ENCODE measurements at places on chromosomes 1 and 21.

DNA sequence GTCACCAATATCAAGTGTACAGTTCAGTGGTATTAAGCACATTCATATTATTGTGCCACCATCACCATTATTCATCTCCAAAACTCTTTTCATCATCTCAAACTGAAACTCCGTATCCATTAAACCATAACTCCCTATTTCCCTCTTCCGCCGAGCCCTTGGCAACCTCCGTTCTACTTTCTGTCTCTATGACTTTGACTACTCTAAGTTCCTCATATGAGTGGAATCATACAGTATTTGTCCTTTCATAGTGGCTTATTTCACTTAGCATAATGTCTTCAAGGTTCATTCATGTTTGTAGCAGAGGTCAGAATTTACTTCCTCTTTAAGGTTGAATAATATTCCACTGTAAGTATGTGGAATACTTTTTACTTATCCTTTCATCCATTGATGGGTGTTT lies 21.7 kb downstream of the SELP start:
- no peak for DNase-seq

DNA sequence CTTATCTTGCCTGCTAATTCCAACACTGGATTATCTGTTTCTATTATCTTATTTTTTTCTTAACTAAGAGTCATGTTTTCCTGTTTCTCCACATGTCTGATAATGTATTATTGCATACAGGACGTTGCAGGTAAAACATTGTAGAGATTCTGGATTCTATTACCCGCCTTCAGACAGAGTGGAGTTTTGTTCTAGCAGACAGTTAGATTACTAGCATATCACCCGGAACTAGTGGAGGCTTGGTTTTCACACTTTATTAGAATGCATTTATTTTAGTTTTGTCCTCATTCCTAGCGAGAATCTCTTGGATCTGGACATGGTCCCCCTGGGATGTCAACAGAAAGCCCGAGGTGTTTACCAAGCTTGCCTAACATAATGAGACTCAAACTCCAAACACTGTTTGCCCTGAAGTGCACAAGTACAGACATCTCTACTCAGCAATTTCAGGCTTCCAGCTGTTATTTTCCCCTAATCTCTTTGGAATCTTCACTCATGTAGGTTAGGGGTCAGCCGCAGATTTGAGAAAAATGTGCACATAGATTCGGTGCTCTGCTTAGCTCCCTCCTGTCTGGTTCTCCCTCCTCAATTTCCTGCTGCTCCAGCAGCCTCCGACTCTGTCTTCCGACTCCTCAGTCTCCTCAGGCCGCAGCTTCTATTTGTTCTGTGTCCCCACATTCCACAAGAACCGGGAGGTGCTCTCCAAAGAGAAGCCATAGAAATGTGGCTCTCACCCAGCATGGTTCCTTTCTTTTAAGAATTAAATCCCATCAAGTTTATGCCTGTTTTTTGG lies 36.8 kb upstream of the PTPRF start:
- DNase-seq: no peak

GRCh38 chr1:86110451-86111129 lies 46.0 kb downstream of the COL24A1 start:
- DNase-seq: no peak

DNA sequence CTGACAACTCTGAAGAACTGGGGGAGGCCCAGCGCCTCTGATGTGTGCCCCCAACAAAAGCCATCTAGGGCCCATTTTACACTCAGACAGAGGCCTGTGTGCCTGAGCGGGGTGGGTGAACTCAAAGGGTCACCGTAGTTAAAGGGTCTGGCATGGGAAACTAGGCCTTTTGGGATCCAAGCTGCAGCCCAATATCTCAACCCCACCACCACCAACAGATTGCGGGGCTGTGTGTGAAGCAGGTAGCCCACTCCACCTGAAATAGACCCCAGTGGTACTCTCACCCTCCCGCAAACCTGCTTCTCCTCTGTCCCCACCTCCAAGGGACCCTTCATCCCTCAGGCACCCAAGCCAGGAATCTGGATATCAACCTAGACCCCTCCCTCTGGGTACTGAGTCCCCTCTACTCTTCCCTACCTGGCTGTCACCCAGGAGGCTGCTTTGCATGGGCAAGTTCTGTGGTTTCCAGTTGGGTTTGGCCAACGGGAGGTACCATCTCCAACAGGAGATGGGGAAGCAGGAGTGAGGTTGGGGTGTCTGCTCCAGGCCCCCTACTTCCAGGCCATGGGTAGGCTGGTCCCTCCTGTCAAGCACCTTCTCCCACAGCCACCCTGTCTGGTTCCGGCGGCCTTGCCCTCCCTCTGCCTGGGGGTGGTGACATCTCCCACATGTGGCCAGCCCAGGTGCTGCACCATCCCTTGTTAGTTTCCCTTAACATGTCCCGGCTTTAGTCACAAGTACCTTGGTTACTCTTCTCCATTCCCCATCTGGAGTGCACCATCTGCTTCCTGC lies 35.2 kb upstream of the LRP8 start:
- DNase-seq: peak; percentile 36

GRCh38 chr1:151492120-151492519 lies 19.1 kb upstream of the CGN start:
- DNase-seq: no peak

DNA sequence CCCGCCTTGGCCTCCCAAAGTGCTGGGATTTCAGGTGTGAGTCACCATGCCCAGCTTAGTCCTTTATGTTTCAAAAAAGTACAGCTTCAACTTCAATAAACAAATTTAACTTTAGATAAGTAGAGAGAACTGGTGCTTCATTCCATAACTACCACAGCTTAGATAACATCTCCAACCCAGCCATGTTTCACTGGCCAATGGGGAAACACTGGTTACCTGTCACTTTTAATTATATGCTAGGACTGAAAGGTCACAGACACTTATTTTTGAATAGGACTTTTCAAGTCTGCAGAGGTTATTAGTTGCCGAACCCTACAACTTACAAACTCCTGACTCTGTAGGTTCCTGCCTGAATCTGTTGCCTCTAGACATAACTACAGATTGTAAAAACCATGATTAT lies 56.5 kb upstream of the ST6GALNAC3 start:
- DNase-seq: no peak

DNA sequence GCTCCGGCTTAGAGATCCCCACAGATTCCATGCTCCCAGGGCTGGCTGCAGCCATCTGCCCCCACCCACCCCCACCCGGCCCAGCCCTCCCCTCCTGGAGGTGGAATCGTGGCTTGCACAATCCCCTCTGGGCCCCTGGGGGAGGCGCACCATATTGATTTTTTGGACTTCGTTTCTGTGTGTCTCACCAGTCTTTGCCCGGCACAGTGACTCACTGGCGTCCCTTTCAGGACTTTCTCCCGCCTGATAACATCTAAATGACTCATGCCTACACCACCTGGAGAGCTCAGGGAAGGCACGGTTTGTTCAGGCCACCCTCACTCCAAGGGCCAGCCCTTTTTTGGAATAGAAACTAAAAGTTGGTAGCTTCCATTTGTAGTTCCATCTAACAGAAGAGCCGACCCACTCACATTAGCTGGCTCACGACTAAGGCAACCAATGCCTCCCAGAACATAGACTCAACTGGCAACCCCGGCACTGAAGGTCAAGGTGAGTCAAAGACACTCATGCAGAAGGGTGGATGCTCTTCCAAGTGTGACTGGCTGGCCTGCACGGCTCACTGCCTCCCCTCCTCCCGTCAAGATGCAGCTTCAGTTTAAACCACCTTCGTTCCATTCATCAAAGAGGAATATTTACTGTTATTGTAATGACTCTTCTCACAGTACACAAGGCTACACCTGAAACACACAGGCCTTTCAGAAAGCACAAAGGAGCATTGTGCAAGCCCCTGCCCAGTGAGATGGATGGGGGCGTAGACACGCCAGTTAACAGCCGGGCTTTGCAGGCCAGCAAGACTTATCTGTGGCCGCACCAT lies 18.1 kb upstream of the ETS2 start:
- DNase-seq: no peak

GRCh38 chr1:101264697-101265096 lies 27.9 kb downstream of the S1PR1 start:
- DNase-seq: peak; percentile 47

DNA sequence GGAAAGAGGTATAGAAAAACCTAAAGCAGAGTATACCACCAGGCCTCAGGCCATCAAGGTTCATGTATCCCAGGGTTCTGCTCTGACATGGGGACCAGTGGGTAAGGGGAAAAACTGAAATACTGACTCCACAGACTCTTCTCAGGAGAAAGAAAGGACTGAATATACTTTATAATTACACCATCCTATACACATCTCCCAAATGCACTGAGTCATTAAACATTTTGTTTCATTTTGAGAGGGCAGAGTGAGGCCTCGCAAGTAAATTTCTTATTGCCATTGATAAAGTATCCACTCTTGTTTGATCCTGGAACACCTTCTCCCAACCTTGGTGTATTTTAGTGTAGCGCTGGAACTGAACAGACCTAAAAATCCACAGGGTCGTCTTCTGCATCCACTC lies 247.9 kb downstream of the SLC45A1 start:
- DNase-seq: no peak

DNA sequence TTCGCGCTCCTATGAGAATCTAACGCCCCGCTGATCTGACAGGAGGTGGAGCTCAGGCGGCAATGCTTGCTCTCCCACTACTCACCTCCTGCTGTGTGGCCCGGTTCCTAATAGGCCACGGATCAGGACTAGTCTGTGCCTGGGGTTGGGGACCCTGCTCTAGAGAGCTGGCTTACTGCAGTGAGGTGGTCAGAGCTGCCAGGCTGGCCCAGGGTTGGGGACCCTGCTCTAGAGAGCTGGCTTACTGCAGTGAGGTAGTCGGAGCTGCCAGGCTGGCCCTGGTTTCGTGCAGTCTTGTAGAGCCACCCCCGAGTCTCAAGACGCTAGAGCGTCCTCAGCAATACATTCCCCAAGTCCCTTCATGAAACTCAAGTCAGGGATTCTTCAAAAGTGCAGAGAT lies 27.5 kb downstream of the SLC37A1 start:
- DNase-seq: no peak

DNA sequence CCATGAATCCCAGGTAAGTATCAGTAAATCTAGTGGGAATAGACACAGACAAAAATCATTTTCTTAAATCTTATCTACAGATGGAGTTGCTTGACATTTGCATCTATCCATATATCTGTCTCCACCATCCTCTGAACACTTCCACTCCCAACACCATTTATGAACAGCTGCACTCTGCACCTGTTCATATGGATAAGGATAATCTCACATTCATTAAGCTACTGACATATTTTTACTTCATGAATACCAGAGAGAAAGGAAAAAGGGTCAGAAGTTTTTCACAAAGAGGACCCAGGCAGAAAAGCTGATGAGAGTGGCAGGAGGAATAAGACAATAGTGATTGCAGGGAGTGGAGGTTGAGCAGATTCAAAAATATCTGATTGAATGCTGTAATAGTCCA lies 222.6 kb downstream of the DNAH14 start:
- no peak for DNase-seq

DNA sequence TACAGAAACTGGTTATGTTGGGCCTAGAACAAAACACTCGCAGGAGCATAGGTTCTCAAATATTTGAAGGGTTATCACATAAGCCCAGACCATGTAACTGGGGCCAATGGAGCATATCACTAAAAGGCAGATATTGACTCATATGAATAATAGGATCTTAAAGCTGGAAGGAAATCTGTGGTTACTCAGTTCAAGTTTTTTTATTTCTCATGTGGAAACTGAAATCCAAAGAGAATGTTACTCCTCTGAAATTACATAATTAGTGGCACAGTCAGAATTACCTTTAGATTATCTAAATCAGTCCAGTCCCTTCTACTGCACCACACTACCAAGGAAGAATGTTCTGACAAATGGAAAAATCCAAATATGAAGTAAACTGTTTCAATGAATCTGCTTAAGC lies 12.0 kb downstream of the SLAMF8 start:
- no peak for DNase-seq

DNA sequence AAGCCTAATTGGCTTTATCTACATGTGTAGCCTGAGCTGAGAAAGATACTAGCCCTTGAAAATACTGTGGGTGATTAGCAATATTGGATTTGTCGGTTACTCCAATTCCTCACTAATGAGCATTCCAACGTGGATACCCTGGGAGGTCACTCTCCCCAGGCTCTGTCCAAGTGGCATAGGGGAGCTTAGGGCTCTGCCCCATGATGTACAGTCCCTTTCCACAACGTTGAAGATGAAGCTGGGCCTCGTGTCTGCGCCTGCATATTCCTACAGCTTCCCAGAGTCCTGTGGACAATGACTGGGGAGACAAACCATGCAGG lies 2.6 kb downstream of the RCC1 start:
- DNase-seq: no peak

DNA sequence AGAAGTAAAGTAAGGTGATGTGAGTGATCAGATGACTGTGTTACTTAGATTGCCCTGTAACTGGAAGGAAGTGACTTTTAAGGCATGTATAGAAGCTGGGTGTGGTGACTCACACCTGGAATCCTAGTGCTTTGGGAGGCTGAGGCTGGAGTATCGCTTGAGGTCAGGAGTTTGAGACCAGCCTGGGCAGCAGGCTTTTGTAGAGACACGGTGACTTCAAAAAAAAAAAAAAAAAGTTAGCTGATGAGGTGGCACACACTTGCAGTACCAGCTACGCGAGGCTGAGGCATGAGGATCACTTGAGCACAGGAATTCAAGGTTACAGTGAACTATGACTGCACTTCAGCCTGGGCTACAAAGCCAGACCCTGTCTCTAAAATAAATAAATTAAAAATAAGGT lies 2.3 kb upstream of the USP16 start:
- DNase-seq: no peak

DNA sequence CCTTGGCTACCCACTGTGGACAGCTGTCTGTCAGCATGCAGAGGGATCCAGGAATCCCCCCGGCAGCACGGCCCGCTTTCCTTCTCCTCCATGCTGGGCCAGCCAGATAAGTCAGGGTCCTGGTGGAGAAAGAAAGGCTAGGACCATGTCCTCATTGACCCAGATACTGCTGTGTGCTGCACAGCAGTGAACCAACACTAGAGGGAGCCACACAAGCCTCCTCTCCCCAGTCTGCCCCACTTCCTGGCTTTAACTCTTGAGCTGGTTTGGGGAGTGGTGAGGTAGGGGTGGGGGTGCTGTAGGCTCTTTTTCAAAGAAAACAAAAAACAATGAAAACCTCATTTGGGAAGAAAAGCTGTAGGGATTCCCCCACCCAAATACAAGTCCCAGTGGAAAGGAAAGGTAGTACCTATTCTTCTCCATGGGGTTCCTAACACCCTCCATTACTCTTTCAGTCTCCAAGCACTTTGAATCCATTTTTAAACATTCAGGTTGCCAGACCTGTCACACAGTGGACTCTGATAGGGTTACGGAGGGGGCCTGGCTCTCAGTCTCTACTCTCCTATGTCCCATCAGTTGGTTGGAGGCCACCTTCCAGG lies 84.9 kb upstream of the CD1D start:
- peak; percentile 60 for DNase-seq

GRCh38 chr1:91789273-91789997 lies 96.5 kb downstream of the TGFBR3 start:
- no peak for DNase-seq

GRCh38 chr1:243293941-243294722 lies 38.3 kb downstream of the SDCCAG8 start:
- DNase-seq: no peak

GRCh38 chr1:14262637-14263036 lies 335.8 kb upstream of the KAZN start:
- no peak for DNase-seq

Measured in stimulated activated effector memory CD8-positive, alpha-beta T cell treated with anti-CD3 and anti-CD28 coated beads, Interleukin-12 subunit alpha, Interleukin-12 subunit beta, amount 100 ng/mL, for 72 hours (primary cell).